Activated CD4-positive, alpha-beta memory T cell treated with anti-CD3 and anti-CD28 coated beads, Interleukin-2, amount 10 ng/mL, durations not matched to agents 7 days and 5 days (primary cell): ENCODE measurements at places on chromosomes 3 and 15.

GRCh38 chr3:141526709-141527108, 39.9 kb downstream of the RASA2 start:
- no peak for DNase-seq

DNA sequence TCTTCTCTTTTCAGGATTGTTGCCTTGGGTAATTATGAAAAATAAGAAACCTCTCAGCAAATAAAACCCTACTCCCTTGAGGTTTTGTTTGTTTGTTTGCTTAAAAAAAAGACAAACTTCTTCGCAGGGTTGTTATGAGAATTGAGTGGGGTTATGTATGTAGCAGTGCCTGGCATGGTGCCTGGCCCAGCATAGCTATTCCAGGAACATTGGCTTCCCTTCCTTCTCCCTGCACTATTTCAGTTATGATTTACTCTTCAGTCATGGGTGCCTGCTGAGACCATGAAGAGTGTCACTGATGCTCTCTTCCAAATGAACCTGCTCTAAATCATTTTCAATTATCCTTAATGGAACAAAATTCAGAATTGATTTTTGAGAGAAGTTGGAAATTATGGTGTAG, 283.5 kb upstream of the ROPN1 start:
- no peak for DNase-seq

GRCh38 chr15:41886741-41887140, 7.1 kb downstream of the SPTBN5 start:
- no peak for DNase-seq

GRCh38 chr3:194255252-194256039, 95.7 kb downstream of the CPN2 start:
- DNase-seq = peak; percentile 78

GRCh38 chr15:91412138-91412928, 312.3 kb downstream of the SV2B start:
- no peak for DNase-seq

GRCh38 chr3:67031986-67032385, 33.9 kb downstream of the KBTBD8 start:
- DNase-seq = no peak

GRCh38 chr15:44308889-44309288, 20.4 kb downstream of the GOLM2 start:
- no peak for DNase-seq

DNA sequence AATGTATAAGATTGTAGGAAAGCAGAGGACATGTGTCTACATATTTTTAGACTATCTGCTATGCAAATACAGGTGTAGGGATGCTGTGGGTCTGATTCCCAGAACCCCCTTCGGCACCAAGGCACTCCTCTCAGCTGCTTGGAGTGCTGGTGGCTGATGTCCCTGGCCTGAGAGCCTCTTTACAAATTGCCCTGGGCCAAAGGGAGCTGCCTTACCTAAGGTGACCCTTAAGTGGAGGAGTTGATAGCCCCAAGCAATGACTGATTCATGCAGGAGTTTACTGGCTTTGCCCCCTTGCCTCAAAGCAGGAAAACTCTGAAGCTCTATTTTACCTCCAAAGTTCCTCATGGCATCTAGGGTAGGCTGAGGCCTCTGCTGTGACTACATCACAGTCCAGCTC, 83.0 kb downstream of the ZNF385D start:
- no peak for DNase-seq

DNA sequence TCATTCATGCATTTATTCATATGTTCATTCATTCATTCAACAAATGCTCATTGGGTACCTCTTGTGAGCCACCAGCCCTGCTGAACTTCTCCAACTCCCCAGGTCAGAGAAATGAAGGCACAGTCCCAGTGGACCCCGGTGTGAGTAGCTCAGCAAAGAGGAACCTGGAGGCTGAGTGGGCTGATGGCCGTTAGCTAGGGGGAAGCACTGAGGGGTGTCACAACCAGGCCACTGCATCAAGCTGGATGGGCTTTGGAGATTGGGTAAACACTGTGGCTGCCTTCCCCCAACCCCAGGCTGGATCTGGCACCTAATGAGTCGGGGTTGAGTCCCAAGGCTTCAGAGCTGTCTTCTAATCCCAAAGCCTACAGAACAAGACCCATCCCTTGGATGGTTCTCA, 12.1 kb upstream of the ALAS1 start:
- no peak for DNase-seq

DNA sequence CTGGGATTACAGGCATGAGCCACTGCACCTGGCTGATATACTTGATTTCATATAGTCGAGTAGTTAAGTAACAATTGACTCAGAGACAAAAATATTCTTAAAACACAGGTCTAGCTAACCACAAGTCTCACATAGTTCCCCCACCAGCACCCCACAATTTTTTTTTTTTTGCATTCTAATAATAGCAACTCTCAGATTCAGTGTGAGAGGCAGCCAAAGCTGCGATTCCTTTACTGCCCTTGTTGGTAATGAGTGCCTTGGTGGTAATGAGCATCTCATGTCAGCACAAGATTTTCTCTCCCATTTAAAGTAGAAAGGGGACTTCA, 72.5 kb downstream of the WWTR1 start:
- no peak for DNase-seq

- no peak for DNase-seq
These were observed 318.1 kb upstream of the MCTP2 start for GRCh38 chr15:93913310-93913709.

DNA sequence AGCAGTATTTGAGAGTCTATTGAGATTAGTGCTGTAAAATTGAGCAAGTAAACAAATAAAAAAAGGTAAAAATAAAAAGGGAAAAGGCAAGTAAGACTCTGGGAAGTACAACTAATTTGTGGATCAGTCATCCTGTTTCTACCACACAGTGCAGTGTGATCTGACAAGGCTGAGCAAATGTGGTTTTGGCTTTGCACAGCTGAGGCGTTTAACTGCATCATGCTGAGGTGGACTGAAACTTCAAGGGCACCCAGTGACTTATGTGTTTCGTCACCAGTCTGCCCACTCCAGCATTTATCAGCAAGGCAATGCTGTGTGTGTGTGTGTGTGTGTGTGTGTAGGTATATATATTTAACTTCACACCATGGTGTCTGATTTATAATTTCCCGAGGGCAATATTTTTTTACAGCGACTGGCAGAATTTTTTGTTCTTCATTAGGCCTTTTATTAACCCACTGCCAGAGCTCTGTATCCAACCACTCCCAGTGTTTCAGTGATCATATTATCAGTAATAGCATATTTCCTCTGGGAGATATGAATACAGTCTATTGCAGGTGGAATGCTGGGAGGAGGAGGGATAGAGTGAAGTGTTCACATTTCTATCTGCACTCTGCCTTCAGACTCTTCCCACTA, 131.5 kb upstream of the SATB1 start:
- peak; percentile 83 for DNase-seq

DNA sequence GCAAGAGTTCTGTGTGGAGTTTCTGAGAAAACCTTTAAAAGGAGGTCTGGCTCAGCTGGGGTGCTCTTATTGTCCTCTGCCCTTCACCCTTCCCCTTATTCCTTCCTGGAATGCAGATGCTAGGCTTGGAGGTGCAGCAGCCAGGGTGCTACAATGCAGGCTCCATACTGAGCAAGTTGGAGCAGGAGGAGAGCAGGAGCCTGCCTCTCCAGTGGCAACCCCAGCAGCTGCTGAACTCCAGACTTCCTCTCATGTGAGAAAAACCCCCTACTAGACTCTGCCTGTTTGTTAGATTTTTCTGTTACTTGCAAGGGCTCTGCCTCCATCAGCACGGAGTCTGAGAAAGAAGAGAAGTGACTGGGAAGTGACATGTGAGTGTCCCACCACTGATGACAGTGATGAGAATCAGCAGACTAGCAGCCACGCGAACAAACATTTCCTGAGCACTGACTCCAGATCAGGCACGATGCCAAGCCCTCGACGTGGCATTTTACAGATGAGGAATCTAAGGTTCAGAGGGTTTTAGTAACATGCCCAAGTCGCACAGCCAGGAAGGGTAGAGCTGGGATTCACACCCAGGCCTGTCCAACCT, 16.1 kb upstream of the RARRES1 start:
- DNase-seq = no peak

DNA sequence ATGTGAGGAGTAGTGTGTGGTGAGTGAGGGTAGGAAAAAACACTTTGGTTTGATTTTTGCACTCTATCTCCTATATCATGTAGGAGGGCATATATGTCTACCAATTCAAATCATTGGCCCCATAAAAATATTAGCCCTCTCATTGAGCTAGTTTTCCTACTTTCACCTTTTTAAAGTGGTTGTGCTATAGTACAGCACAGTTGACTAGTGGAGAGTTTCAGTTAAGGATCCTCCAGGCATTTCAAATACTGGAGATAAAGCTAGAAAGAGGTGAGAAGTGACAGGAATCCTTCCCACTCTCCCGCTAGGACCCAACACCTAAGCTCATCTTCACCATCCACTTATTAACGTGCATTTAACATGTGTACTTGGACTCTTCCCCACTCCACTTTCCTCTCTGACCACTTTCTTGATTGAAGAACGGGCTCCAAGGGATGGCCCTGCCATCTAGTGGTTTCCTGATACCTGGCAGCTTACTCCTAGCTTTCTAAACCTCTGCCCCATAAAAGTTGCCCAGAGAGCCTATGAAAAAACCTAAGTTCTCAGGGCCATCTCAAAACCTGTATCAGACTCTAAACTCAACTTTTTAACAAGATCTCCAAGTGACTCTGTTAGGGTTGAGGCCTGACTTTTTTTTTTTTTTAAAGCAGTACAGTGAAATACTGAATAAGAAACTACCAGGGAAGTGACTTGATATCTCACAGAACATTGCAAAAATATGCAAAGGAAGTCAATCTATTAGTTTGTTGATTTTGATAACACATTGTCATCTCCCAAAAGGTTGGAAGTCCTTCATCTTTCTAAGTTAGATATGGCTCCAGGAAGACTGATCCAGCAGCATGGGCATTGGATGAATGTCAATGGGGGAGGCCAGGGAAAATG, 17.9 kb downstream of the IL12A start:
- DNase-seq = no peak

DNA sequence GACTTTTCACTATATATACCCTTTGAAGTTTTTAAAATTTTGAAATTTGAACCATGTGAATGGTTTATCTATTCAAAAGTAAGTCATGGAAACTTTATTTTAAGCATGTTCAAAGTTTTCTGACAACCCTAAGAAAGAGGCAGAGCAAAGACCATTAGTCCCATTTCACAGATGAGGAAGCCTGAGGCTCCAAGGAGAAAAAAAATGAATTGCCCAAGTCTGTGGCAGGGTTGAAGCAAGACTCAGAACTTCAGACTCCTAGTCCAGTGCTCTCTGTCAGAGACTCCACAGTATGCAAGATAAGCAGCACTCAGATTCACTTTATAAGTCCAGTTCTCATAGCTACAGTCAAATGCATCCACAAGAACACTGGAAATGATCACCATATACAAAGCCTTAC, 4.5 kb downstream of the RAB43 start:
- no peak for DNase-seq

GRCh38 chr15:62059108-62059815, 985 bp downstream of the VPS13C start:
- no peak for DNase-seq

DNA sequence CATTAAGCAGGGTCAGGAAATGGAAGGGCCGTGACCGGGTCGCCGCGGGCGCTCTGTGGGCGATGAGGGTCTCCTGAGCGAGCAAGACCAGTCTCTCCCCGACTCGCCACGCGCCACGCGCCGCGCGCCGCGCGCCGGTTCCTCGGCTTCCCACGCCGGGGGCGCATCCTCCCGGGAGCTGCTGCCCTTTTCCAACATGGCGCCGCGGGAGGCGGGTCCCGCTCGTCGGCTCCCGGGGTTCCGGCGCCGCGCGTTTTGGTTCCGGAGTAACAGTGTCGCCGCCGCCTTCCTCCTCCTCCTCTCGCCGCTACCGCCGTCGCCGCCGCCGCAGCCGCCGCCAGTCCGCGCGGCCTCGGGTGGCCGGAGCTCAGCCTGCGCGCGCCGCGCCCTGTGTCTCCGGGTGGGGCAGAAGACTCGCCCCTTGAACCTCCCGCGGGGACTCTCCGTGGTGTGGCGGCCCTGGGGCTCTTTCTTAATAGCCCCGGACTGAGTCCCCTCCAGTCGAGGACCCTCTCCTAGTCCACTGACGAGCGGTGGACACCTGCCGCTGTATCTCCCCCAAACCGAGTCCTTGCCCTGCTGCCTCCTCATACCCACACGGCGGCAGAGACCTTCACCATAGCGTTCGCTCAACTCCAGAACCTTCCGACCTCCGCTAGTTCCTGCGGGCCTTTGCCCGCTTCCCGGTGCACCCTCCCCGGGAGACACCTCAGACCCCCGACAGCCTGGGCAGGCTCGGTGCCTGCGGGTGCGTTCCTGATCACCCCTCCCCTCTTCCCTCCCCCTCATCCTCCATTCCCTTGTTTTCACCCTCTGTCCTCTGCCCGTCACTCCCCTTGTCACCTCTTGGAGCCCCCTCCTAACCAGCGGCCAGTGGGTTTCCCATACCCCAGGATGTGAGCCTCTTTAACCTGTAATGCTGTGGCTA, at the start of gene MAP2K5:
Gene MAP2K5, plus strand, starts transcription at position 284 of the 928 bp plus-strand sequence. Its CDS starts 633 bp downstream, at position 917.
- DNase-seq = peak; percentile 85

DNA sequence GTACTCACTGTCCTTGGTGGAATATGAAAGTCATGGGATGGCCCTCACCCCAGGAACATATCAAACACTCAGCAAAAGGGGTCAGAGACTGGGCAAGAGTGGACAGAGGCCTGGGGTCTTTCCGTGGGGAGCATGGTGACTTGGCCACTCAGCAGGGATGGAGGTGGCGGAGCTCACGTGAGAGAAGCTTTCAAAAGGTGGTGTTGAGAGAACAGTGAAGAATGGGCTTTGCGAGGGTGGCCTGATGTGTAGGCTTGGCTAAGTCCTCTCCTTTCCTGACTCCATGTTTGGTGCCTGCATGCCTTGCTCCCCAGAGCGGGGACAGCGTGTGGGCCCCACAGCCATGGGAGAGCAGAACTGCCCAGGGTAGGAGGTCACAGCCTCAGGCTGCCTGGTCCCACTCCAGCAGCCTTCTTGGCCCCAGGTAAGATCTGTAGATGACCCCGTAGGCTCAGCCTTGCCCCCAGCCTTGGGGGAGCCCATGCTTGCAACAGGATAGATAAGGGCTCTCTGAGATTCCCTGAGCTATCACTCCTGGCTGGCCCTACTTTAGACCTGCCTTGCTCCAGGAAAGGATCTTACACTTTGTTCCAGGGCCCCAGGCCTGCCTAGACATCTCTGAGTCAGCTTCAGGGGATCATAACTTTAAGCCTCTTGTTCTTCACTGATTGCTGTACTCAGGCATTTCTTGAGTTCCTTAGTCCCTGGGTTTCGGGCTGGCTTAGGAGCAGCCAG, 17.0 kb downstream of the RPLP1 start:
- no peak for DNase-seq

DNA sequence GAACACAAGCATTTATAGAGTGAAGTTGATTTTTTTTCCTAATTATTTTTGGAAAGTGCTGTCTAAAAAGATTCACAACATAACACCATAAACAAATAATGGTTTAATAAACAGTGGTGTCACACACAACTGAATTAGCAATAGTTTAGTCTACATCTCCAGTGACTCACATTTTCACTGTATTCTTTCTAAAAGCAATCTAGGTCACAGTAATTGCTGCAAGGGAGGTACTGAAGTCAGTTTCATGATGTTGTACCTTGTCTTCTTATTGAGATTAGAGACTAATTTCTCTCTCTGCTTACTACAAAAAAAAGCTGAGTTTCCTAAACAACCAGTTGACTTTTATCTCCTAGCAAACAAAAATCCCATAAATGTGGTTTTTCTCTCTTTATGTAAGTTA, 29.6 kb downstream of the PLSCR4 start:
- DNase-seq = no peak
